ENCODE measurements at places on chromosomes 16 and 17.

DNA sequence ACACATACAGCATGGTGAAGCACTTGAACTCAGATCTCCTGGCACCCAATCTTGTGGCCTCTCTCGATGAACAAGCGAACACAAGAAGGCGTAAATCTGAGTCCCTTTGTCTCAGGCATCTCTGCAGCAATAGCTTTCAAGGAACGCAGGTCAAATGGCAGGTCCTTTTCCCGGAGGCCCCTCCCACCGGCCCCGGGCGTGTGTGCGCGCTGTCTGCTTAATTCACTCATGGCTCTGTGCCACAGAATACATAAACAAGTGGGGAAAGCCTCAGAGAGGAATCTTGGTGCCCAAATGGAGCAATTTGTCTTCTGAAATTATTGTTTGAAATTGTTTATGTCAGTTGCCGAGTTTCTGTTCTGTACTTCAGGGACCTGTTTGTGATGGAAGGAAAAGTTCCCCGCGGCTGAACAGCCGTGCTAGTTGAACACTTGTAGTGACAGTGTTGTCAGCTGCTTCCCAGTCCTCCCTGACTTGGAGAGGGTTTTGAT is 14.8 kb downstream of the MYOCD start:
- DNase-seq = no peak

- no peak for DNase-seq
These were observed 134.7 kb downstream of the AATF start for GRCh38 chr17:37083456-37083855.

DNA sequence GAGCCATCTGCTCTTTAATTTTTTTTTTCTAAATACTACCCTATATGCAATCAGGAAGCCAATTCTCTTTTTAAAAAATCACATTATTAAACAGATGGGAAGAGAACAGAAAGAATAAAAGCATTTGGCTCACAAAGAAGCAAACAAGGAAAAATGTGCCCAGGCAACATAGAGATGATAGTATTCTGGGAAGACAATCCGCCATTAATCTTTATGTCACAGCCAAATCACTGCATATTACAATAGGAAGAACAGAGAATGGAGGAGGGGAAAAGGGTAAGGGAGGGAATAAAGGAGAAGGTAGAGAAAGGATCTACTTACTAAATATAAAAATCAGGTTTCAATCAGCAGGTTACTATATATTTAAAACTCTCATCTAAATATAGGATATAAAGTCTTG is 34.3 kb downstream of the STAT5B start:
- no peak for DNase-seq

DNA sequence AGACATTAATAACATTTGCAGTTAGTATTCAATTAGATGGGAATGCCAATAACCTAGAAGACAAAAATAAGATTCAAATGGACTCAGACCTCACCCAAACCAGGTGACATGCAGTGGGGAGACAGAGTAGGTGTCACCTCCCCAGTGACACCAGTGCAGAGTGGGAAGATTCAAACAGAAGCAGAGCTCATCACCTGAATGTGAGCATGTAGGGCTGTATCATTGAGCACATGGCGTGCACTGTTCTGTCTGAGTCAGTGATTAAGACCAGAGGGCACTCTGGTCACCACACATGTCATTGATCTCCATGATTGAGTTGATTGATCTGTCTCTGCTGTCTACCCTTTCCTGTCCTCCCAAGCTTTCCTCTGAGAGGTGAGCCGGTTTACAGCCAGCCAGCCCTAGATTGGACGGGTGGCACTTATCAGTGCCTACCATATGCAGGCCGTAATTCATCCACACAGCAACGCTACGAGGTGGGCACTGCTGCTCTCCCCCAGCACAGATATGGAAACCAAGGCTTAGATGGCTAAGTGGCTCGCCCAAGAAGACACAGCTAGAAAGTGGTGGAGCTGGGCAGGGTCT is 34.0 kb downstream of the RHBDL3 start:
- DNase-seq = no peak

DNA sequence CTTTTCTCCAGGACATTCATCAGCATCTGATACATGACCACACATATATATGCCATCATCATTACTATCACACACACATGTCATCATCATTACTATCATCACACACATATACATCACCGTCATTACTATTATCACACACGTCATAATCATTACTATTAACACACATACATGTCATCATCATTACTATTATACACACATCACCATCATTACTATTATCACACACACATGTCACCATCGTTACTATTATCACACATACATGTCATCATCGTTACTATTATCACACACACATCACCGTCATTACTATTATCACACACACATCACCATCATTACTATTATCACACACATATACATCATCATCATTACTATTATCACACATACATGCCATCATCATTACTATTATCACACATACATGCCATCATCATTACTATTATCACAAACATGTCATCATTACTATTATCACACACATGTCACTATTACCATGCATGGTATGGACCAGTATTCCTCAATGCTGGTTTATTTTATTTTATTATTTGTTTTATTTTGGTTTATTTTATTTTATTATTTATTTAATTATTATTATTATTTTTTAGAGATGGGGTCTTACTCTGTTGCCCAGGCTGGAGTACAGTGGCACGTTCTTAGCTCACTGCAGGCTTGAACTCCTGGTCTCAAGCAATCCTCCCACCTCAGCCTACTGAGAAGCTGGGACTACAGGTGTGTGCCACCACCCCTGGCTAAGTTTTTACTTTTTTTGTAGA is 46.3 kb upstream of the CNEP1R1 start:
- DNase-seq = no peak

- DNase-seq = no peak
These were observed 7.5 kb downstream of the RSL1D1 start for GRCh38 chr16:11843861-11844260.

GRCh38 chr17:27009087-27009486 is 284.8 kb upstream of the WSB1 start:
- DNase-seq = no peak

DNA sequence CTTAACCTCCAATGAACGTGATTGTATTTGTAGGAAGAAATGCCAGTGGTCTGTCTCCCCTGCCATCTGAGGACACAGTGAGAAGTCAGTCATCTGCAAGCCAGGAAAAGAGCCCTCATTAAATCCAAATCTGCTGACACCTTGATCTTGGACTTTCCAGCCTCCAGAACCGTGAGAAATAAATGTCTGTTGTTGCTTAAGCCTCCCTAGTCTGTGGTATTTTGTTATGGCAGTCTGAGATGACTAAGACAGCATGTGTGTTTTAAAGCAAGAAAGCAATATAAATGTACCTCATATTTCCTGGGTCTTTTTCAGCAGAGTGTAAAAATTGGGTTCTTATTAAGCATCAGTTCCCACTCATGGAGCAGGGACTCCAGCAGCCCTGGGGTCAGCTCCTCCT is 177.9 kb upstream of the NLRP1 start:
- no peak for DNase-seq

GRCh38 chr17:30401097-30401496 is 22.4 kb downstream of the CPD start:
- no peak for DNase-seq

DNA sequence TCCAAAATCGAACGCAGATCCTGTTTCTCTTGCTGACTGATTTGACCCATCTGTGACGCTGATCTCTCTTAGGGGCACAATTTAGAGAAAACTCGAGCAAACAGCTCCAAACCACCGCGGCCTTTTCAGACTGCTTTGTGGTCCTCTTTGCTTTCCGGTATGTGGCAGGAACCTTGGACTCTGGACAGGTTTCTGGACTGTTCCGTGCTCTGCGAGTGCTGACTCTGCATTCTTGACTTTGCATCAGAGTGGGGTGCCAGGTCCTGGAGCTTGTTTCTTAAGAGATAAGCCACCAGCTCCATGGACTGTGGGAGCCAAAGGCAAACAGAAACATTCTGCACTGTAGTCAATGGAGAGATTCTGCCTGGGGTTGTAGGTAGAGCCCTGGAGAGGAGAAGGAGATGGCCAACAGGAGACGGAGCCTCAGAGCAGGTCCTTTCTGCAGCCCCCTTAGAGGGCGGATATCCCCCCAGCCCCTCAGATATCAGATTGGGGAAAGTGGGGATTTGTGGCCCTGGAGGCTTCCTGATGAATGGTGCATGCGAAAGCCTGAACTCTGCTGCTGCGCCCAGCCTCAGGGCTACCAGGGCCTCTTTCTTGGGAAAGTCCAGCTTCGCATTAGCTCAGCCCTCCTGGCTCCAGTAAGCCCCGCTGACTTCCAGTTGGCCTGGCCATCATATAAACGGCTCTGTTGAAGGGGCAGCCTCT is 65.6 kb downstream of the WIPI1 start:
- no peak for DNase-seq

DNA sequence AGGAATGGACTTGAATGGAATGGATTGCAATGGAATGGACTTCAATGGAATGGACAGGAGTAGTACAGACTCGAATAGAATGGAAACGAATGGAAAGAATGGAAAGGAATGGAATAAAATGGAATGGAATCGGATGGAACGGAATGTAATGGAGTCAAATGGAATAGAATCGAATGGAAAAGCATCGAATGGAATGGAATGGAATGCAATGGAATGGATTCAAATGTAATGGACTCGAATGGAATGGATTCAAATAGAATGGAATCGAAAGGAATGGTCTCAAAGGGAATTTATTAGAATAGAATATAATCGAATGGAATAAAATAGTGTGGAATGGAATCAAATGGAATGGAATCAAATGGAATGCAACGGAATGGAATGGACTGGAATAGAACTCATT is 484.9 kb upstream of the WSB1 start:
- DNase-seq = no peak

DNA sequence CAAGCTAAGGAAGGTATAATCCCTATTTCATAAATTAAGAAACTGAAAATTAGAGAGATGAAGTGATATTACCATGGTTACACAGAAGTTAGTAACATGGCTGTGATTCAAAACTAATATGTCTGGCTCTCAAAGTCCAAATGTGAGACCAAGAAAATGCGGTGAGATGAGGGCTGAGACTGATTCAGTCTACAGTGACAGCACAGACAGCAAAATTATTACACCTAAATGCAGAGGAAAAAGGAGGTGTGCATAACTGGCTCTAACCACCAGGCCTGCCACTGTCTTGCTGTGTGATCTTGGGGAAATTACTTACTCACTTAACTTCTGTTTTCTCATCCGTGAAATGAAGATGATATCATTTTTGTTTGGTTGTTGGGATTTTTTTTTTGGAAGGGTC is 270.0 kb upstream of the SOX9 start:
- no peak for DNase-seq

DNA sequence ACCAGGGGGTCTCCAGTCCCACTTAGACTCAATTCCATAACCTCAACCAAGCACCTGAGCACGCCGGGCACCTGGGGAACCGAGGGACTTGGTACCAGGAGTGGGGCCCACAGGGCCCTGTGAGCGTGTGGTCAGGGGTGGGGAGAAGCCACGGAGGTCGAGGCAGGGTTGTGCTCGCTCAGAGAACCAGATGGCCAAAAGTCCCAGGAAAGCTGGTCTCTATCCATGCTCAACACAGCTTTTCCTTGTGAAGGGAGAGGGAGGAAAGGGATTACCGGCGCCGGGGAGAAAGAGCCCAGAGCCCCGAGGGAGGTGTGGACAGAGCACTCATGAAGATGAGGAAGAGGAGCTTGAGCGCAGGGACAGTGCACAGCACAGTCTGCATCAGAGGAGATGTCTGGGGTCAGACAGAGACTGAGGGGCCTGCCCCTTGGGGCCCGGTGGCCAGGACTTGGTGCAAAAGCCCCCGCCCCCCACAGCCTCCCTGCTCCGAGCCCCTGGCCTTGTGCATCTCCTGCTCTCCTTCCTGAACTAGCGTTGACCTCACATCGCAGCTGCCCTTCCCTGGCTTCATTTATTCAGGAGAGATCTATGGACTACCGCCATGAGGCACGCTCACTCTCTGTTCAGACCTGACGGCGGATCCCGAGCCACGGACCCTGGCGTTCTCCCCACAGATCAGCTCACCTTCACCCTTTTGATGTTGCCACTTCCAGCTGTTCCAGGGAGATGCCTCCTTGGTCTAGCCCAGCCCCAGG is 355.4 kb upstream of the TNRC6C start:
- no peak for DNase-seq

DNA sequence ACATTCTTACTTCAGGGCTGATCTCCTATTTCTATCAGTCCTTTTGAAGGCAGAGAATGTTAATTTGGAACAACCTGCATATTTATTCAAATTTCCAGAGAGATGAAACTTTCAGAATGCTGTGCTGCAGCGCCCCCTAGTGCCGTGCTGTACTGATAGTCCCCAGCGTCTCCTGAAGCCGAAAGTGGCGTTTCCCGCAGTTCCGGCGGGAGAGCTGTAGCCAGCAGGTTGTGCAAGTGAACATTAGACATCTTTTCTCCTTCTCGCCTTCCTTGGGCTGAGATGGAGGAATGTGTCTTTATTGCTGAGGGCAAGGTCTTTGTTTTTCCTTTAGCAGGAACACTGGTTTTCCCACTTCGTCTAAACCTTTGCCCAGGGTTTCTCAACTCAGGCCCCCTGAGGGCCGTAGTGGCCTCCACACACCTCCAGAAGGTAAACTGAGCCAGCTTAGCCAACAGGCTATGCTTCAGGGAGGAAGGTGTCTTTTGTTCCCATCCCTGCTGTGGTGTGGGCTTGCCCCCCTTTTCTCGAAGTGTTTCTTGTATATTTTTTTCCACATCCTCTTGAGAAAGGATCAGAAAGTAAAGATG is 26.4 kb downstream of the USP10 start:
- DNase-seq = peak; percentile 67

DNA sequence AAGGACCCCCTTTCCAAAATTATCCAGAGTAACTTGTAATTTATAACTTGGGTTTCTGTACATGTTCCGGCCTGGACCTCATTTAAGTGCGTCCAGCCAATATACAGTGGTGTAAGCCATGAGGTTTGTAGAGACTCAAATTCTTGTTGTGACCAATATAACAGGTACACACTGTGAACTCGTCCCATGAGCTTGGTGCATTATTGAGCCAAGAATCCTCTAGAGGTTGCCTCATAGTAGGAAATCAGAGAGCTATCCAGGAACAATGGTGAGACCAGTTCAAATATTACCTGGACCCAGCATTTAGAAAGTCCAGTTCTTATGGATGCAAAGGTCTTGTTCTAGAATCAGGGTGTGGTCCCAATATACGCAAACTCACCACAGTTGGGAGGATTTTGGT is 138.2 kb downstream of the NPIPB5 start:
- DNase-seq = no peak

- no peak for DNase-seq
These were observed 68.8 kb downstream of the LYRM1 start for GRCh38 chr16:20969386-20969785.

DNA sequence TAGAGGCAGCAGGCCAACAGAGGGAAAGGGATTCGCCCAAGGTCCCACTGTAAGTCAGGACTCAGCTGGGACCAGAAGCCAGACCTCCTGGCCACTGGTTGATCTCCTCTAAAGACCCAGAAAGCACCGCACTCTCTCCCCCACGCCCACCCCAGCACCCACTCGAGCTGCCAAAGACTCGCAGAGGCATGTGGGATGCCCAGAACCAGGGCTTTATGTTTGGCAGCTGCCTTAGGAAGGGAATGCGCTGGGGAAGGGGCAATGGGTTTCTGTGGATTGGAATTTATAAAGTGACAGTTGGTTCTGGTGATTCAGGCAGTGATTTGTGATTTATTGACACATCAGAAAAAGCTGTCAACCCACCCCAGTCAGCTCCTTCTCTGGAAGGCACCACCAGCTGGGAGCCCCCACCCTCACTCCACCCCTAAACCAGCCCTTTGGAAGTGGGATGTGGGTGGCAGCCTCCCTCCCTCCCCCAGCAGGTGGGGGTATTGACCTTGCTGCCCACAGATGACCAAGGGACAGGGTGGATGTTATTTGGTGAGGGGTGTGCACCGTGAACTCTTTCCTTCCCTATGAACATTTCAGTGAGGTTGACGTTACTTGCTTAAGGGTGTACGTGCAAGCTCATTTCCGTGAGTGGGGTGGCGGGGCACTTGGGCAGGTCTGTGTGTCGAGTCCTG is 76.6 kb upstream of the DNAJA2 start:
- DNase-seq = no peak

All from T-helper 2 cell (primary cell).